ENCODE measurements at places on chromosomes 5 and 9.

DNA sequence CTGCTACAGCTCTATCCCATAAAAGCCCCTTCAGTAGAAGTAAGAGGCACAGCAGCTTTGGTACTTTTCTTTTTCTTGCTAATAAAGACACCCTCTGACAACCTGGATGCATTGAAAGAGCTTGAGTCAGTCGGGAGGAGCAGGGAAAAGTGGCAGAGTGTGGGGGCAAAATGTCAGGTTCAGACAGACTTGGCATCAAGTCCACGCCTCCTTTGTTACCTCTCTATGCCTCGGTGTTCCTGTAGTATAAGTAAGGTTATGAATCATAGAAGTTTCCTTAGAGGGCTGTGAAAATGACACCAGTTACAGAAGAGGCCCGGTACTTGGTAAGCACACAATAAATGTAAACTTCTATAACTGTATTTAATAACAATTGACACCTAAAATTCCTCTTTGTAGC is 133.9 kb downstream of the ESM1 start:
- no peak for DNase-seq

- DNase-seq: no peak
Measured at GRCh38 chr9:94081435-94081834, 2.8 kb upstream of the PTPDC1 start.

- DNase-seq: no peak
Measured at GRCh38 chr5:10724781-10725507, 36.1 kb downstream of the DAP start.

- DNase-seq: no peak
Measured at GRCh38 chr5:36558641-36559040, 47.8 kb upstream of the SLC1A3 start.

DNA sequence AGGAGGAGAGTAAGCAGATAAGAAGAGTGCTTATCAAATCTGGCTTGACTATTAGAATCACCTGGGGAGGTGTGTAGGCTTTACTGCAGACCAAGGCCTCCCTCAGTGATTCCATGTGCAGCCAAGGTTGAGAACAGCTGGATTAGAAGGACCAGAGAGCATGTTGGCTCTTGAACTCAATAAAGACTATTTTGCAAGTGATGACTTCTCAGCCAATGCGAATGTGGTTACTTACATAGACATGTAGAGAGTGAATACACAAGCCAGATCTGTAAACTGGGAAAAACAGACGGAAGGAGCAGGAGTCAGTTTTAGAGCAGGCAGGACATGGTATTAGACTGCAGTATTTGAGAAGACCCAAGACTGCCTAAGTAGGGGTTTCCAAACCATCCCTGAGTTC is 48.5 kb downstream of the MAMDC2 start:
- DNase-seq: no peak

- no peak for DNase-seq
Measured at GRCh38 chr5:14906628-14907027, 35.0 kb upstream of the ANKH start.

- DNase-seq: peak; percentile 80
Measured at GRCh38 chr9:136520053-136520540, 25.8 kb downstream of the NOTCH1 start.
